HT1080 (cell line): ENCODE measurements at places on chromosomes 6 and 20.

DNA sequence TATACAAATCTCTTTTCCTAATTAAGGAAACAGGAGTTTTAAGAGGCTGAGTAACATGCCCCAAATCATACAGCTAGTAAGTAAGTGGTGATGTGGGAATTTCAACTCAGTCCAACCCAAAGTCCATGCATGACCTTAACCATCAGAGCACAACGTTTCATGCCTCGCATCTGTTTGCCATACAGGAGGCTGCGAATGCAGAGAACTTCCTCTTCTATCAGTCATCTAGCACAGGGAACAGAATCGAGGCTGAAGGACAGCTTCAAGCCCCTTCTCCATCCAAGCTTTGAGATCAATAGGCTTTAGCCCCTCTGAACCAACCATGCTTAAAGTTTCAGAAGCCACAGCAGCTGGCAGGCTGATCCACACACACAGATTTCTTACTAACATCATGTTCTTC, 113.2 kb downstream of the MAFB start:
- no peak for DNase-seq

GRCh38 chr6:159074120-159074684, 29.4 kb upstream of the TAGAP start:
- DNase-seq = peak; percentile 56

- DNase-seq = no peak
Observed at GRCh38 chr6:106527117-106527516, 102.2 kb downstream of the RTN4IP1 start.

GRCh38 chr6:49849213-49849907, 17.0 kb downstream of the CRISP1 start:
- DNase-seq = peak; percentile 41

DNA sequence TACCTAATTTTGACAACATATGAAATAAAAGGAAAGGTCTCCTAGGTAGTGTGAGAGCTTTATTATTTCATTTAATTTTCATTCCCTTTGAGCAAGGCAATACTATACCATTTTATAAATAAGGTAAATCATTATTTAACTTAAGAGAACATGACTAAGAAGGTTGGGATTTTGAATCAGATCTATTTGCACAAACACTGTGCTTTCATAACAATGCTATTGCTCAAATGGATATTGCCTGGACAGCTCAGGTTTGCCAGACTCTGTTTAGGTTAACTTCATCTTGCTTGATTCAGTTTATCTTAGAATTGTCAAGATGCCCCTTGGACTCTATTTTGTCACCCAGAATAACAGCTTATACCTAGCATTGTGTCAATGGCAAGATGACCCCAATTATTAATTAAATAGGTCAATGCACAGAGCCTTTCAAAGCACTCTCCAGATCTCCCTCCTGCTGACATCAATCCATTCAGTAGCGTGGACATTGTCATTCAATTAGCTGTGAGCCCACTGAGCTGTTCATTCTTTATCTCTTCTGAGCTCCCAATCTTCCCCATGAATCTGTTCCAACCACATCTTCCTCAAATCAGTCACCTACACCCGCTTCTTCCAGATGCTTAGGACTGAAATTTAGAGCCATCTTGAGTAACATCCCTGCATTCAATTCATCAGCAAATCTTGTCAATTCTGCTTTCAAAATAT, 42.1 kb upstream of the TMEM30A start:
- no peak for DNase-seq

GRCh38 chr20:24708411-24709295, 239.2 kb downstream of the SYNDIG1 start:
- DNase-seq = no peak

GRCh38 chr20:3166338-3166912, 6.8 kb upstream of the FASTKD5 start:
- DNase-seq = no peak

DNA sequence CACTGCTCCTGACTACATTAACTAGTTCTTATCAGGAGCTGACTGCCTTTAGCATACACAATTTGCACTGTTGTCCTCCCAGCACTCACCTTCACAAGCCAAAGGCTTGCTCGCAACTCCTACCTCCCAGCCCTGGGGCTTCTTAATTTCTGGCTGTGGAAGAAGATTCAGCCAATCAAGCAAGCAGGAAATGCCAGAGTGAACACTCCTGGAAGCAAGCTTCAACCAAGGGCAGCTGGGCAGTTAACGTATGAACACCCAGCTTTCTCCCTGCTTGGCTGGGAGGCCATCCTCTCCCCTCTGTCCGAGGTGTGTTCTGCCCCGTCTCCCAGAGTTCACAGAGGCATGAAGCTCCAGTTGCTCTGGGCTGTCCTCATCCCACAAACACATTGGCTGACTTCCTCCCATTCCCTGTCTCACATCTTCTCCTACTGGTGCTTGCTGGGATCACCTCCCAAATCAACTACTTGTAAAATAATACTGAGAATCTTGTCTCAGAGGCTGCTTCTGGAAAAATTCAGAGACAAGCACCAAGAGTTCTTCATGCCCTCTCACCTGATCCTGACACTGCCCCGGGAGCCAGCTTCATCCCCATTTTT, 15.3 kb upstream of the SRSF6 start:
- peak; percentile 37 for DNase-seq

GRCh38 chr6:121105461-121105860, 228.8 kb downstream of the TBC1D32 start:
- no peak for DNase-seq

DNA sequence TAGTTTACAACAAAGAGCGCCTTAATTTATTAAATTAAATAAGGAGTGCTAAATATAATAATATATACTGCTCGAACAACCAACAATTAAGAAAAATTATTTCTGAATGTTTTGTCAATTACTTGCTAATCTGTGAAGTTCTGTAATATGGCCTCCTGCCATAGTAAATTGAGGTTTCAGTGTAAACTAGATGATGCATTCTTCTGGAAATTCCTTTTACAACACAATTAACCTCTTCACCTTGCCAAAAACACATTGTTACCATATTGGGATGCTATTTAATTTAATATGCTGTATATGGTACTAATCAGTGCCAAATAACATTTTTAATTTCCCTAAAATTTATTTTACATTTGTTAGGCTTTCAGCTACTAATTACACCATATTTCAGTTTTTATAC, 808.4 kb upstream of the CITED2 start:
- no peak for DNase-seq

GRCh38 chr20:48640871-48641270, 186.9 kb downstream of the PREX1 start:
- DNase-seq = no peak

DNA sequence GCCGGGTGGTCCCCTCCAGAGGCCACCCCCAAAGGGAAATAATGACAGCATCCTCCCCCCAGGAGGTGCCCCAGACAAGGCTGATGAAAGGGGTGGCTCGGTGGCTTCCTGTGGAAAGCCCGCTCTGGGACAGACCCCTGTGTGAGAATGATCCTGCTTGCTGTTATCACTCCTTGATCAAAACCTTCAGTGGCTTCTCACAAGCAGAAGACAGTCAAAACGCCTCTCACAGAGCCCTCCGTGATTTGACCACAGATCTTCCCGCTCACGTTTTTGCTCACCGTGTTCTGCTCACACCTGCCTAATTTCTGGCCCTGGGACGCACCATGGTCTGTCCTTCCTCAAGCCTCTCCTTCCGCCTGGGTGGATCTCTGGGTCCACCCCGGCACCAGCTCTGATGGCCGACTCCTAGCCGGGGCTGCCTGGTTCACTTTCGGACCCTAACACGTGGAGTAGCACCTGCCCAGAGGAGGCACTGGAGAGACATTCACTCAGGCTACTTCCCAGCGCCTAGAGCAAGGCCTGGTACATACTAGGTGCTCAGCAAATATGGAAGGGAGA, 210.4 kb downstream of the ANKRD60 start:
- no peak for DNase-seq

DNA sequence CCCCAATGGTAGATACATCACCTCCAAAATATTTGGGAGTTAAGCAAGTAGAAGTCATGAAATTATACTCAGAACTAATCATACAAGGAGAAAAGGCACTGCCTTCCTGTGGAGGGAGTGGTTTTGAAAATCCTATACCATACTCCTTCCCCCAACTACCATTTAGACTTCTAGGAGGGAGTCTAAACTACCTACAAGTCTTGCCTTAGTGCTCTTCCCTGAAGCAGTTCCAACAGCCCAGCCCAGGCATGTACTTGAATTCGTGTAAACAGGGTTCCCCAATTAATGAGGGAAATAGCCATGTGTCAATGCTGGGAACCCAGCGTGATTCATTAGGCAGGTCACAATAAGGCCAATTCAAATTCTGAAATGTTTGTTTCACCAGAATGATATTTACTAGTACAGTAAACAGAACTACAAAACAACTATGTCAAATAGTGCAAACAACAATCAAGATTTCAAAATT, 39.1 kb upstream of the SGK1 start:
- DNase-seq = no peak
